ENCODE measurements at places on chromosomes 13 and 19.

DNA sequence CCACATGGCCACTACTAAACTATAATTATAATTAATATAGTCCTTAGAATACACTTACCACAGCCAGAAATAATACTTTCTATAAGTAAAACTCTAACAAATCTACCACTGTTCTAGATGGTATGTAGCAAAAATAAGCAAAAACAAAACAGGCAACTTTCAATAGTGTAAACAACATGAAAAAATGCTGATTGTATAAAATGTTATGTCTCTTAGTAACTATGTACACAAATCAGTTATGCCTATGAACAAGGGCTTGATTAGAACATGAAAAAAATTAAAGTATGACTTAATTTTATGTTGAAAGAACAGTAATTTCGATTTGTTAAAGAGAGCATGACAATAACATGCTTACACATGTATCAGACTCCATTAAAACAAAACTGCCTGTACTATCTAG lies 60.7 kb downstream of the LATS2 start:
- DNase-seq = no peak

GRCh38 chr13:50339271-50339670 lies 324.0 kb downstream of the KCNRG start:
- DNase-seq = no peak

- DNase-seq = no peak
Measured at GRCh38 chr13:88761145-88761544, 1090.0 kb downstream of the SLITRK5 start.

- DNase-seq = no peak
Measured at GRCh38 chr19:30854207-30854606, 482.0 kb downstream of the ZNF536 start.

GRCh38 chr13:99692854-99693253 lies 191.6 kb downstream of the TM9SF2 start:
- DNase-seq = no peak

GRCh38 chr13:47598340-47598911 lies 402.6 kb downstream of the SUCLA2 start:
- DNase-seq = no peak

DNA sequence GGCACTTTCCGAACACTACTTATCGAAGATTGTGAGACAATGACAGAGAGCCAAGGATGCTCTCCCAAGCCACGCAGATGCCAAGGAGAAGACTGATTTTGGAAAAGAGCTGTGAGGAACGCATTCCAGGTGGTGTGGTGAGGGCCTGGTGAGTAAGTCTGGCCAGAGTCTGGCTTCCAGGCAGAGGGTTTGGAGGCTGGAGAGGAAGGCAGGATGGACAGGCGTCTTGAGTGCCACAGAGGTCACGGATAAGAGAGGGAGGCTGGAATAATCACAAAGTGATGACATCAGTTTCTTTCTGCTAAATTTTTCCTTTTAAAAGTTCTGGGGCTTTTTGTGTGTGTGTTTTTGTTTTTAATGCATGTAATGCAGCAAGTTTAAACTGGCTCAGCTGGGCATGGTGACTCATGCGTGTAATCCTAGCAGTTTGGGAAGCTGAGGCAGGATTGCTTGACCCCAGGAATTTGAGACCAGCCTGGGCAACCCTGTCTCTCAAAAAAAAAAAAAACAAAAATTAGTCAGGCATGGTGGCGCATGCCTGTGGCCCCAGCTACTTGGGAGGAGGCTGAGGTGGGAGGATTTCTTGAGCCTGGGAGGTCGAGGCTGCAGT lies 235.1 kb downstream of the NALCN start:
- no peak for DNase-seq

DNA sequence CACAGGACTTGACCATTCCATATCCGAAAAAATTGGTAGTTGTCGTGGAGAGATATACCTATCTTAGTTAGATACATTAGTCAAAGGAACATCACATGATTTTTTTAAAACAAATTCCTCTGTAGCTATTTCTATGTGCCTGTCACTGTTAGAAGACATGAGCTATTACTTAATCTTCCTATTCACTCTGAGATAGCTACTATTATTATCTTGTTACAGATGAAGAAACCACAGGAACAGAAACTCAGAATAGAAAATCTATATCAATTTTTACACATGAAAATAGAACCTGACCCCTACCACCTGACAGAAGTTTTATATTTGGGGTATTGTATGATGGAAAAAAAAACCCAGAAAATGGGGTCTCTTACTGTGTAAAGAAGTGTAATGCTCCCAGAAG lies 68.9 kb upstream of the TDRD3 start:
- no peak for DNase-seq

GRCh38 chr13:26867451-26868091 lies 107.0 kb upstream of the GPR12 start:
- DNase-seq = no peak

DNA sequence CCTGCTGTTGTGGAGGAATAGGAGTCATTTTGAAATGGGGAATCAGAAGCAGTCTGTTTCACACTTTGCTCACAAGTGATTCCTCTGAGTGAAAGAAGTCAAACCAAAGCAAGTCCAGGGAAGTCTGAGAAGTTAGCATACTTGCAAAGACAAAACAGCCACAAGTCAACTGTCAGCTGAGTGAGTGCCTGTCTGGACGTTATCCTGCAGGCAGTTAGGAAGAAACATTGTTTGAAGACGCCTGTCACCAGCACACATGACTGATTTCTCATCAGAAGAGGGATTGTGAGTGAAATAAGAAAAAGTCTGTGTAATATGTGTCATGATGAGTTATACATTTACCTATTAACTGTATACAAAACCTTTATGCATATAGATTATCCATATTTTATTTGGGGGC lies 153.5 kb downstream of the KCNRG start:
- DNase-seq = no peak

- DNase-seq = no peak
Measured at GRCh38 chr13:46119883-46120614, 15.2 kb upstream of the CPB2 start.

- no peak for DNase-seq
Measured at GRCh38 chr19:31037286-31037980, 311.8 kb downstream of the TSHZ3 start.

- peak; percentile 35 for DNase-seq
Measured at GRCh38 chr13:113184568-113185440, 23.7 kb downstream of the PCID2 start.

GRCh38 chr13:26663791-26664190 lies 96.8 kb downstream of the GPR12 start:
- no peak for DNase-seq

DNA sequence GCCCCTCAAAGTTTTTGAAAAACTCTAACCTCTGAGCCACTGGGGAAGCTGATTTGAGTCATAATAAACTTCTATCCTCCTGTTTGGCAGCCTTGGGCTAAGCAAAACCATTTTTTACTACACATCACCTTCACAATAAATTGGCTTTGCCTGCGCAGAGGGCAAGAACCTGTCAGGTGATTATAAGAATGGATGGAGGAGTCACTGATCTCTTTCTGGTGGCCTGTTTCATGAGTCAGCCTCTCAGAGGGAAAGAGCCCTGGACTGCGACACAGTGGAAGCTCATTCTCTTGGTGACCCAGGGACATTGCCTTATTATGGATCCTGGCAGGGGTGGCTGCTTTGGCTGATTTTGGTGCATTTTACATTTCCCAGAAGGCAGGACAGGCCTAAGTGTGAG lies 17.5 kb upstream of the PSG9 start:
- DNase-seq = no peak

GRCh38 chr13:47705185-47705584 lies 295.9 kb downstream of the SUCLA2 start:
- DNase-seq = no peak

DNA sequence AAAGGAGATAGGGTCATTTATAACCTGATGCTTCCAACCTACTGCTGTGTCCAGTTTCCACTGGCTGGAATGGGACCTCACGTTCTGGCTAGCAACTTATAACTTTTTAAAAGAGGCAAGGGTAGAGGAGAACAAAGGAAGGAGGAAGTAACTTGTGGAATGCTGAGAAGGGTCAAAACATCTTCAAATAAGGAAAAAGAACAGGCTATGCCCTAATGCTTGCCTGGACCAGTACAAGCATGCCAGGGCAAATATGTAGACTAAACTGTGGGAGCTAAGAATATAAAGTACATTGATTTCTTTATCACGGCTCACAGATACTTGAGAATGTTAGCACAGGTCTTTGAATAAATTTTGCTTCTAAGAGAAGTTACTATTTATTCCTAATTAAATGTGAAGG lies 1.5 kb upstream of the ZNF561 start:
- DNase-seq = no peak

- DNase-seq = no peak
Measured at GRCh38 chr13:111261326-111261725, 59.1 kb upstream of the TEX29 start.

DNA sequence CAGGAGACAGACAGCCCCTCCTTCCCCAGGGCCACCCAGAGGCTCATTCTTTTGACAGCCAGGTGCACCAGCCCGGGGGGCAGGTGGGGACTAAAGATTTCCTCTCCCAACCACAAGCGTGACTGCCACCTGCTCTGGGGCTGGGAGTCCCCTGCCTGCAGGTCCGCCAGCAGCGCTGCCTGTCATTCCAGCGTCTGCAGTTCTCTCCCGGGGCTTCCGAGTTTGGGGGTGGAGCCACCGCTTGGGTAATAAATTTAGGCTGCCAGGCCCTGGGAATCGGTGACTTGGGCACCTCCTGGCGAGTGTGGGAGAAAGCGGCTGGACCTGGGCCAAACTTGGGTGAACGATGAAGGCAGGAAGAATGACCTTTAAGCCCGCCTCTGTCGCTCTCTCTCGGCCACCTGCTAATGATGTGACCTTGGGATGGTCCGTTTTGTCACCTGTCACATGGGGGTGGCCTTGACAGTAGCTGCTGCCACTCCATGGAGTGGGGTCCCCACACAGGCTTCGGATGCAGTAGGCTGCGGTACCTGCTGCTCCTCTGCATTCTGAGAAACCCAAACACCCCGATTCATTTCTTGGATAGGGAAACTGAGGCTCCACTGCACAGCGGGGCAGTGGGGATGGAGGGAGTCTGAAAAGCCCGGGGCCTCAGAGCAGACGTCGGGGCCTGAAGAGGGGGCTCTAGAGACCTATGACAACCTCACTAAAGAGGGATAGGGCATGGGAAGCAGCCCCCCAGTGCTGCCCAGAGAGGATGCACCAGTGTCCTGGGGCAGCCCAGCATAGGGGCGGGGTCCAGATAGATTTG lies 12.8 kb downstream of the FUT6 start:
- no peak for DNase-seq

GRCh38 chr19:9436358-9436757 lies 985 bp upstream of the ZNF266 start:
- DNase-seq = no peak

- no peak for DNase-seq
Measured at GRCh38 chr13:84609716-84610115, 727.4 kb upstream of the SLITRK1 start.

DNA sequence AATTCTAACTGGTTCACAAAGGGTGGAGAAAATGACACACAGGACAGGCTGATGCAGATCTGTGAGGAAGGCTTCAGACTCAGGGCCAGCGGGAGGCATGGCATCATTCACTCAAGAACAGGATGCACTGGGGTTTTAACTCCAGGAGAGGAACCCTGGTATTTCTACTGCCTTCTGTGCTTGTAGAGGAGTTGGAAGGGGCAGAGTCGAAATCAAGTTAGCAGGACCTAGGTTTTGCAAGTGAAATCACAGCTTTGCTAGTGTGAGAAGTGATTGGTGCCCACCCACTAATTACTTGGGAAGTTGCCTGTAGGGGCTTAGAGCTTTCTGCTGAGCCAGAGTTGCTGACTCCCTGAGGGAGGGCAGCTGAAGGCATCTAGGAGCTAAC lies 92.7 kb downstream of the AKAP11 start:
- DNase-seq = no peak

GRCh38 chr13:99316657-99317256 lies 9.6 kb upstream of the GPR183 start:
- no peak for DNase-seq

- no peak for DNase-seq
Measured at GRCh38 chr13:62046512-62046911, 630.9 kb upstream of the PCDH20 start.

- DNase-seq = no peak
Measured at GRCh38 chr19:42166316-42166715, 34.1 kb upstream of the POU2F2 start.

GRCh38 chr19:38583219-38583984 lies 34.4 kb downstream of the MAP4K1 start:
- DNase-seq = no peak

GRCh38 chr19:57241176-57241575 lies 744 bp downstream of the ZNF805 start:
- peak; percentile 3 for DNase-seq

GRCh38 chr13:112058941-112059340 lies 8.0 kb upstream of the SOX1 start:
- DNase-seq = no peak

- DNase-seq = no peak
Measured at GRCh38 chr13:25963674-25964073, 88.1 kb downstream of the SHISA2 start.
